ENCODE measurements at places on chromosomes 12 and 14.

GRCh38 chr12:82414044-82414443 is 55.7 kb downstream of the METTL25 start:
- no peak for DNase-seq

GRCh38 chr12:127767656-127768055 is 499.3 kb upstream of the TMEM132C start:
- DNase-seq = no peak

DNA sequence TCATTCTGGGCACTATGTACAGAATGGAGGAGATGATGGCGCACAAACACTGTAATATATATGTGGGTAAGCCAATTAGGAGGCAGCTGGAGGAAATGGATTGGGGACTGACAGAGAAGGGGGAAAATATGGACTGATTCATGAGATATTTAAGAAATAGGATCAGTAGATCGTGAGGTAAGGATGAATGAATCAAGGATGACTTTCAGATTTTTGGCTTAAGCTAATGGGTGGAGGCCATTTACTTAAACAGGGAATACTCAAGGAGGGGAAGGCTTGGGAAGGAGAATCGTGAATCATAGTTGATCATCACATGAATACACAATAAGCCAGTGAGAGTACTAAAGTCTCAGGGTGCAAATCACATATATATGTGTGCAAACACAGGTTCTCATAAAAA is 11.2 kb upstream of the GNPNAT1 start:
- DNase-seq = no peak

- DNase-seq = no peak
Measured at GRCh38 chr14:53325176-53325806, 172.2 kb upstream of the DDHD1 start.

- no peak for DNase-seq
Measured at GRCh38 chr14:86915406-86915805, 1077.6 kb downstream of the GALC start.

GRCh38 chr12:112961074-112961473 is 17.2 kb upstream of the OAS2 start:
- DNase-seq = no peak

DNA sequence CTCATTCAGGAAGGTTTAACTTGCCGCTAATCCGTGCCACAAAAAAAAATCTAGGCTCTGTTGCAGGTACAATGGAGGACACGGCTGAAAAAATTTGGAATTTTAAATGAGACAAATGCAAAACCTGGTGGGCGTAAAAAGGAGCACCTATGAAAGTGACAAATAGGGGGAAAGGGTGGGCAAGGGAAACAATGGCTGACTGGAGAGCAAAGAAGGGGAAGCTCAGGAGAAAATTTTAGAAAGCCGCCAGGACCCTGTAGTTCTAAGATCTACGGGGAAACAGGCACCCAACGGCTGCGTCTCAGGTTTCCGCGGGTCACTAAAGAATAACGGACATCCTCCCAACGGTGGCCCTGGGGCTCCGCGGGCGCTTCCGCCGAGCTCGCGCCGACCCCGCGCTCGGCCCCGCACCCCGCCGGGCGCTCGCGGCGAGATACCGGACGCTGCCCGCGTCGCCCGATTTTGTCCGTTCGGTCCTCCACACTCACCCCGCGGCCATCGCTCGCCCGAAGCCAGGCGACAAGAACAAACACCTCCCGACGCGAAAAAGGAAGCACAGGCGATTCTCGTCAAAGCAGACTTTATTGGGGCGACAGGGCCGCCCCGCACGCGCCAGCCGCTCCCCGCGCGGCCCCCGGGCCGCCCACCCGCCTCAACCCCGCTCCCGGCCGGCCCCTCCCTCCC is 1.1 kb upstream of the YY1 start:
- DNase-seq = peak; percentile 43

DNA sequence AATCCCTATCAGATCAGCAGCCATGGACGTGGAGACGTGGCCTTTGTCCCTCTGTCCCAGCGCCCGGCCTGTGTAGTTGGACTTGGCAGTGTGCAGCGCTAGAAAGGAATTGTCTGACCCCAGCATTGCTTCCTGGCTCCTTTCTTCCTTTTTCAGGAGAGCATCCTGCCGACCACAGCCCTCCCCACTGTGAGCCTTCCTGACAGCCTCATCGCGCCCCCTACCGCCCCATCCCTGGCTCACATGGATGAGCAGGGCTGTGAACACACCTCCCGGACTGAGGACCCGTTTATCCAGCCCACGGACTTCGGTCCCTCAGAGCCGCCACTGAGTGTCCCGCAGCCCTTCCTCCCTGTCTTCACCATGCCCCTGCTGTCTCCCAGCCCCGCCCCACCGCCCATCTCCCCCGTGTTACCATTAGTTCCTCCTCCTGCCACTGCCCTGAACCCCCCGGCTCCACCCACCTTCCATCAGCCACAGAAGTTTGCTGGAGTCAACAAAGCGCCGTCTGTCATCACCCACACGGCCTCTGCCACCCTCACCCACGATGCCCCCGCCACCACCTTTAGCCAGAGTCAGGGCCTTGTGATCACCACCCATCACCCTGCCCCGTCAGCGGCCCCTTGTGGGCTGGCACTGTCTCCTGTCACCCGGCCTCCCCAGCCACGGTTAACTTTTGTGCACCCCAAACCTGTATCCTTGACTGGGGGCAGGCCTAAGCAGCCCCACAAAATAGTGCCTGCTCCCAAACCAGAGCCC is 40.6 kb downstream of the IL31 start:
- DNase-seq = no peak

- DNase-seq = no peak
Measured at GRCh38 chr14:56569174-56569573, 10.4 kb upstream of the TMEM260 start.

DNA sequence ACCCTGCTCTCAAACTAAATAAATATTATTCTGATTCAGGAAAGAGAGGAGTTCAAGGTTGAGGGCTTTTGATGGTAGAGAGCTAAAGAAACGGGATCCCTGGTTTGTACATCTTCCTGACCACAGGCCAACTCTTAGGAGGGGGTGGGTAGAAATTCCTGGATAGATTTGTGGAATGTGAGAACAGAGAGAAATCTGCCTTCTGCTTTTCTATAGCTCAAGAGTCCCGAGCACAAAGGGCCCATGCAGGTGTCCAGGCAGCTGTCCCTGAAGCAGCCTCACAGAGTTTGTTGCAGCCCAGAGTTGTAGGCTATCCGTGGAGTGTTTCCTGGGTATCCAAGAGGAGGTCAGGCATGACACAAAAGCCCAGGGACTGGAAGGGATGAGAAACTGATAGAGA is 198.6 kb downstream of the BCAT1 start:
- no peak for DNase-seq

- no peak for DNase-seq
Measured at GRCh38 chr14:105879503-105879866, 353.1 kb downstream of the TMEM121 start.

- DNase-seq = no peak
Measured at GRCh38 chr14:56247495-56248200, 129.4 kb downstream of the PELI2 start.

DNA sequence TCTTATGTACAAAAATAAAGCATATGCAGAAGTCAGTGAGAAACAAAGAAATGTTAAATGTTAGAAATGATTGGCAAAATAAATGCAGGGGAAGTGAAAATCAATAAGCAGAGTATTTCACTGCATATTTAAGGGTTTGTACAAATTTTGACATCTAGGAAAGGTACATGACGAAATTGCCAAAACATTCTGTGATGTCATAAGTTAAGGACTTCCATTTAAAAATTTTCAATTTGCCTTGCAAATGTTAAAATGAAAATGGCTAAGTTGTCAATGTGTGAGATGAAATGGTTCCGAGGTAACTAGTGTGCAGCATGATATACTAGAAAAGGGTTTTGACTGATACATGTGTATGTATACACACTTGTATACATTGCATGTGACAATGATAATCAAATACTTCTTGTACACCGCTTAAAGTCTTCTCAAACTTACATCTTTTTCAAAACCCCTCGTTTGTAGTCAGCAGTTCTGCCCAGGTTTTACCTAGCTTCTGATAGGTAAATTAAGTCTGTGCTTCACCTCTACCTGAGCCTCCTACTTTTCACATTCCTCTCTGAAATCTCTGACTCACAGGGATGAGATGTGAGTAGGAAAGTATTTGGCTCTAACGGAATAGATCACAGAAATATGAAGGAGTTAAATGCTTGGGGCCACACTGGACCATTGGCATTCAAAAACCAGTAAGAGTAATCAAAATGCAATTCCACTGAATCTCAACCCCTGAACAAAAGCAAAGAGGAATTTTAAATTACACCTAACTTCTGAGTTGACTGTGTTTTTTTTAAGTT is 442.4 kb upstream of the FOXG1 start:
- DNase-seq = no peak

GRCh38 chr14:36524220-36524837 is 4.3 kb upstream of the NKX2-1 start:
- DNase-seq = no peak

GRCh38 chr12:133106253-133106652 is 23.8 kb downstream of the ZNF891 start:
- DNase-seq = no peak

- no peak for DNase-seq
Measured at GRCh38 chr12:52984136-52984535, 22.1 kb upstream of the EIF4B start.

DNA sequence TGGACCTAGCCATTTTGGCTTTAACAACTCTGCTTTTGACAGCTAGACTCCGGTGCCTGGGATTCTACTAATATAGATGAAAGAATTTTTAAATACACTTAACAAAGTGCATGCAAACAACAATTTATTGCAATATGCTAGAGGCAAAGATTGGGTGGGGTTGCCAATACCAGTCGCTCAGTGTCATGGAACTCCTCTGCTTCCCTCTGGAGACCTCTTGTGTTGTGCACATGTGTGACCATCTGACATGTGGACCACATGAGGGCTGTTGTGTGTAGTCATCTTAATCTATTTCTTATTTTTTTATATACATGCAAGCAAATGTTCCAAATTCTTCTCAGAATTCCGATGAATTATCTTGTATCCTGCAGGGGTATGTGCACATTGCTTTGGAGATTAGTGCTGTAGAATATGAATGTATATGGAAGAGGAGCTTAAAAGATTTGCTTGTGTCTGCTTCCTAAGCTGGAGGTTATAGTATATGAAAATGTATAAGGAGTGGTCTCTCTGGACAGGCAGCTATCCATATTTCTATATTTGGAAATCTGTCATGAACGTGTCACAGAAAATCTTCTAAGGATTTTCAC is 24.2 kb upstream of the STXBP6 start:
- no peak for DNase-seq

GRCh38 chr14:35213869-35214387 is 78.3 kb upstream of the PSMA6 start:
- DNase-seq = no peak

DNA sequence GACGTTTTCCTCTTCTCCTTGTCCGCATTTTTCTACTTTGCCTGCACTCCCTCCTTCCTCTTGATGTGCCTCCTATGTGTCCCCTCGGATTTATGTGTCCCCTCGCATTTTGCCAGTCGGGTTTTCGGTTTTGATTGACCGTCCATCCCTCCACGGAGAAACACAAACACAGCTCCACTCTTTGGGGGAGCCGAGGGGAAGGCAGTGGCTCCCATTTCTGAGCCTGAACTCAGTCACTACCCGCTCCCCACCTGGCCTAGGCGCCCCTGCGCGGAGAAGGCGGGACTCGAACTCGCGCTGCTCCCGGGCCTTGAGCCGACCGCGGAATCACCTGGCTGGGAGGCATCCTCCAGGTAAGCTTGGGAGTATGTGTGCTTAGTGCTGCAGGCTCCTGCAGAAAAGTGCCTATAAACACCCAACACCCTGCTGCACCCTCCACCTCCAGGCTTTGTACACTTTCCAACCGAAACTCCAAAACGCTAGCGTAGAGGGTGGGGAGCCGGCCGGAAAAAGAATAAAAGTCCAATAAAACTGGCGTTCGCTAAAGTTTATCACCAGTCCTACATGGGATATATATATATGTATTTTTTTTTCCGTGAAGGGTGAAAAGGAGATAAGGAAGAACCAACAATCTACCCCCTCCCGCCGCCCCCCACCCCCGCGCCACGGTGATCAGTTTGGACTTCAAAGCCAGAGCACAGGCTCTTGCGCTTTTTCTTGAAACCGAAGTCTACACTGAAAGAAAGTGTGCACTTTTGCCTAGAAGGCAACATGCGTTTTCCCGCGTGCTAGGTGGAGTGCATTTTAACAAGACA is 3.3 kb upstream of the CCND2 start:
- peak; percentile 52 for DNase-seq

DNA sequence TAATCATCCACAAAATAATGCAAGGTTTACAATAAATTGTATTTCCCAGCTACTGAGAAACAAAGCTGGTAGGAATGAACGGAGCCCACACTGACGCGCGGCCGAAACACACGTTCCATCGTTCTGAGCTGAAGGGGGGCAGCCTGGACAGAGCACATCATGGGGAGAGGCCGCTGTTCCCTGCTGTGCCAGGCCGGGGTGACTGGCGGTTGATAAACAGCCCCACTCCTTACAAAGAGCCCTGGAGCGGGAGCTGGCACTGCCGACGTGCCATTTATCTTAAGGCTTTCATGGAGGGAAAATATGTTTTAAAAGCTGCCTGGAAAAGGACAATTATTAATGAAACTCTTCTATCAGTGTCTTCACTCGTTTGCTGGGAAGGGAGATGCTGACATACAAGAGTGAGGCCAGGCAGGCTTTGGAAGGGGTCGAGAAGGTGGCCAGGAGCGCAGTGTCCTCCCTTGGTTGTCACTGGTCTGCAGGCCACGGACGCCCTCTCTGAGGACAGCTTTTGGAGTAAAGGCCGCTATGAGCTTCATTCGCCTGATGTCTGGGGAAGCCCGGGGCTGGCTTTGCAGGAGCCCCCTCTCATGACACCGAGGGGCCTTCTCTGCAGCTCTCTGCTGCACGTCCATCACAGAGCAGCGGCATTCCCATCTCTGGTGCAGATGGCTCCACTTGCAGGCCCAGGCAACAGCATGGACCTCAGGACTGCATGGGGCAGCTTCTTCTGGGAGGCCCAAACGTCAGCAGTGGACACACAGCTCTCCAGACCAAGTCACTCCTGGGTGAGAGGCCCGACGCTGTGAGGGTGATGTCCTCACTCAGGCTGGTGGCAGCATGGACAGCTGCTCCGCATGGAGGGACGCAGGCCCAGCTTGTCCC is 355.3 kb upstream of the SFSWAP start:
- no peak for DNase-seq

GRCh38 chr12:83158613-83159207 is 472.0 kb downstream of the TMTC2 start:
- no peak for DNase-seq

- DNase-seq = no peak
Measured at GRCh38 chr14:103696070-103696402, 19.2 kb downstream of the XRCC3 start.

DNA sequence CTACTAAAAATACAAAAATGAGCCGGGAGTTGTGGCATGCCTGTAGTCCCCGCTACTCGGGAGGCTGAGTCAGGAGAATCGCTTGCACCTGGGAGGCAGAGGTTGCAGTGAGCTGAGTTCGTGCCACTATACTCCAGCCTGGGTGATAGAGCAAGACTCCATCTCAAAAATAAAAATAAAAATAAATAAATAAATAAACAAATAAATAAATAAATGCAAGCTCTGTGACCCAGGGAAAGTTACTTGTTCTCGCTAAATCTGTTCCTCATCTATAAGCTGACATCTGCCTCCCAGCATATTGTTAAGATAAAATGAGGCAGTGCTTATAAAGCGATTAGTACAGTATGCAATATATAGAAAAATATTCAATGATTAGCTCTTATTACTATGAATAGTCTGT is 56.4 kb upstream of the STK38L start:
- no peak for DNase-seq

GRCh38 chr14:55980970-55981369 is 137.2 kb upstream of the PELI2 start:
- no peak for DNase-seq

- DNase-seq = no peak
Measured at GRCh38 chr12:25962932-25963525, 4.5 kb downstream of the RASSF8 start.

- DNase-seq = no peak
Measured at GRCh38 chr12:107319533-107320032, 226.2 kb upstream of the CRY1 start.

Data from activated T-cell treated with anti-CD3 and anti-CD28 coated beads for 48 hours (primary cell).